ENCODE measurements at places on chromosomes 1 and 21. TPM values are rescaled to one million over a fixed set of nuclear protein-coding genes. Genes with fewer than 3 reads are reported as not detected.

DNA sequence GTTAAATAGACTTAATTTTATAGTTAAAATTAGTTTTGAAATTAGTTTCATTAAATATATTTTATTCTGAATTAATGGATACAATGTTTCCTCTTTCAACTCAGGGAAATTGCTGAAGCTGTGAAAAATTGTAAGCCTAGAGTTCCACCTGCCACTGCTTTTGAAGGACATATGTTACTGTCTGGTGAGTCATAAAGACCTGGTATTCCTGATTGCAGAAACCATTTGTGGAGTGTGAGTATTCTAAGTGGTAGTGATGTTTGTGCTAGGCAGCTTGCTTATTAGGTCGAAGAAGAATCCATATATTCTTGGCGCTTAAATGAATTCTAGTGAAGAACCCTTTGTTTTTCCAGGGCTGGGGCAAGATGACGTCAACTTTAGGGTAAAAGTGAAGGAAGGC lies 34.0 kb downstream of the MTR start:
- no peak for DNase-seq

GRCh38 chr1:170765279-170765678 lies 101.3 kb downstream of the PRRX1 start:
- DNase-seq: no peak

DNA sequence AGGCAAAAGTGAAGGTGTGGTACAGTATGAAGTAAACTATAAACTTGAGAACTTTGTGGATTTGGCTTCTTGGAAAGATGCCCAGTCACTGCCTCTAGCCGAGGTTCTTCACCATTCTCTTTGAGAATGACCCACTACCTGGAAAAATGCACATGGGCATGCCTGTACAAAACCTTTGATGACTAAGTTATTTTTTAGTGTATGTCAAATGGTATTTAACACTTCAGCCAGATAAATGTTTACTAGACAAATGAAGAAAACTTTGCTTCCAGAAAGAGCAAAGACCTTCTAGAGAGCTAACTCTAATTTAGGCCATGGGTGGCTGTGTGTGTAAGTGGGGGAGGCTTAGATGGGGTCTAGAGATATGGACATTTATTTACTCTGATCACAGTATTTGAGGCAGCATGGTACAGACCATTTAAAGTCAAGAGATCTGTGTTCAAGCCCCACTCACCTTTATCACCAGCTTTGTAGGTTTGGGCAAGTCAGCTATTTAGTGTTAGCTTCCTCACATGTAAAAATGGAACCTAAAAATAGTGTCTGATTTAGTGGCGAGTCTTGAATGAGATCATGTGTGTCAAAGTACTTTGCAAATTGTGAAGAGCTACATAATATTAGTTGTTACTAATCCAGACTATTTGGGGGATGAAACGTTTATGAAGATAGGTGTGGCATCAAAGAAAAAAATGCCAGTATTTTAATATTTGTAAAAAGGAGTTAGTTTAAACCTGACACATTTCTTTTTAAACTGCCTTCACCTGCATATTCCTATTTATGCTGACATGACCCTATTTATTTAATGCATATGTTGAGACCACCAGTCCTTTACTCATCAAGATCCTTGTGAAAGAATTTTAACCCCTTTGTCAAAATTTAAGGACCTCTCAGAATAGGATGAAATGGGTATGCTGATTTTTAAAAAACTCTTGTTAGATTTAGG lies 20.2 kb downstream of the NFYC start:
- no peak for DNase-seq

DNA sequence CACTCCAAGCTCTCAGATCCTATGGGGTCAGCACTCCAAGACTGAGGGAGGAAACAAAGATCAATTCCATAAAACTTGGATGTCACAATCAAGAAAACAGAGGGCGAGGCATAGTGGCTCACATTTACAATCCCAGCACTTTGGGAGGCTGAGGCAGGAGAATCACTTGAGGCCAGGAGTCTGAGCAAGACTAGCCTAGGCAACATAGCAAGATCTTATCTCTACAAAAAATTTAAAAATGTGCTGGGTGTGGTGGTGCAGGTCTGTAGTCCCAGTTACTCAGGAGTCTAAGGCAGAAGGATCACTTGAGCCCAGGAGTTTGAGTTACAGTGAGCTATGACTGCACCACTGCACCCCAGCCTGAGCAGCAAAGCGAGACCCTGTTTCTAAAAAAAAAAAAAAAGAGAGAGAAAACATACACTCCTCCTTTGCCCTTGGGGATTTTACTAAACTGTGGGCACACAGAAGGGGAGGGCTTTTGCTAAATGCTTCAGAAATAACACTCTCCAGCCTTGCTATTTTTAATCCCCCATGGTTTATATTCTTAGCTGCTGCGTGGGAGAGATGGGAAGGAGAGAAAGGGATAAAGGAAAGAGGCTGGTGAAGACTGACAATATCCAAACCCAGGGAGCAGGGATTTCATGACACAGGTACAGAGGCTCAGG lies 18.1 kb downstream of the ARHGEF2 start:
- DNase-seq: no peak

DNA sequence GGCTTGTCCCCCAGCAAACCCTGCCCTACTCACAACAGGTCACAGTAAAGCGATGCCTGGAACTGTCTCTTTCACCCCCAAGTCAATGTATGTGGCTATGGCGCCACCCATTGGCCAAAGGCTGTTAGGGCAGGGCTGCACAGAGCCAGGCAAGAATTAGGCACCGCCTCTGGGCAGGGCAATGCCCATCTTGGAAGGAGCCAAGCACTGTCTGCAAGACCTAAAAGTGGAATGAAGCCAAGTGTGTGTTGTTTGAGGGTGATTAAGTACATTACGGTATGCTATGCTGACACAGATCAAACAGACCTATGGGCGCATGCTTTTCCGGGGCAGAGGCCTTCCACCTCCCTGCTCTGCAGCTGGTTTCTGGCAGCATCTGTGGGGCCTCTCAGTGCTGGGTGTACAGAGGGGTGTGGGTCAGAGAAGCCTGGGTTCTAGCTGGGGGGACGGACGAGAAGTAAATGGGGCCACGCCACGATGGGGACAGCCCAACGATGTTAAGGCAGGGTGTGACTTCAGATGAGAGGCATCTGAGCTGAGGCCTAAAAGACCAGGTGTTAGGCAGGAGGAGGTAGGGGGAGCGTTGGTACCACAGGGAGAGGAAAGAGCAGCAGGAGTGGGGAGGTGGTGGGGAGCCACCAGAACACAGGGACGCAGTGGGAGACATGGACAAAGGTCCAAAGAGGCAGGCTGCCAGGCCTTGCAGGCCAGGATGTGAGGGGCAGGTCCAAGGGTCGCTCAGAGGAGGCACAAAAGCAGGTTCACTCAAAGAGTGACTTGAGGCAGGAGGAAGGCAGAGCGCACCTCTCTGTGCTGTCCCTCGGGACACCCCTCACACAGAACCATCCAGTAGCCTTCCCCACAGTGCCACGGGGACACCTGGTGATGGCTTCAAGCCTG lies 49.8 kb downstream of the ACOT7 start:
- peak; percentile 69 for DNase-seq

The LCE3E gene
- polyA plus RNA-seq: not detected

DNA sequence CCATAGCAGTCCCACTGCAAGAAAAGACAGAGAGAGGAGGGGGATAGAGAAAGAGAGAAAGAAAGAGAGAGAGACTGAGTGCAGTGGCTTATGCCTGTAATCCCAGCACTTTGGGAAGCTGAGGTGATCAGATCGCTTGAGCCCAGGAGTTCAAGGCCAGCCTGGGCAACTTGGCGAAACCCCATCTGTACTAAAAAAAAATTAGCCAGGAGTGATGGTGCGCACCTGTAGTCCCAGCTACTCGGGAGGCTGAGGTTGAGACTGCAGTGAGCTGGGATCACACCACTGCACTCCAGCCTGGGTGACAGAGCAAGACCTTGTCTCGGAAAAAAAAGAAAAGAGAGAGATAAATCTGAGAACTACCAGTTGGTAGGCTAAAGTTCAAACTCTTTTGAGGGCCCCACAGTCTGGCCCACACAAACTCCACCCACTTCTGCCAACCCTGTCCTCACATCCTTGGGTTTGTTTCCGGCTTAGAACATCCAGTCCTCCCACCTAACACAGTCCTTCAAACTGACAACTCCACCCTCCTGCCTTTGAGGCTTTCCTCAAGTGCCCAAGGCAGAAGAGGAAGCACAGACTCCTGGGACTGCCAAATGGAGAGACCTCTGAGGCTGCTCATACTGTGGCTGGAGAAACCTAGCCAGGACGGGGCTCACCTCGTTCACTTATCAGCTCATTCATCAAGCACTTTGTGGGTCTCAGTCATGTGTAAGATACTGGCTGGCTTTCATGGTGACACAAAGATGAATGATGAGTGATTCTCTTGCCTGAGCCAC lies 20.1 kb downstream of the TFAP2E start:
- no peak for DNase-seq

Data from immature natural killer cell (primary cell).